ENCODE measurements at places on chromosomes 11 and 22. TPM values are rescaled to one million over a fixed set of nuclear protein-coding genes. Genes with fewer than 3 reads are reported as not detected.

GRCh38 chr22:45009606-45010531, at the start of gene PHF21B:
TSS of gene PHF21B (minus strand) at chr22:45010005. CDS start at chr22:45009549, 456 bp downstream.
- no peak for DNase-seq
- peak within 1 kb of the TSS; percentile 79 for H3K4me3 ChIP-seq
- peak within 1 kb of the TSS; percentile 57 for H3K27ac ChIP-seq
- H3K27me3 ChIP-seq, result peaks cover 44% of the 10 kb centered on the region
- H3K4me1 ChIP-seq, result peaks cover 10% of the 10 kb centered on the region

The OR8A1 gene
- total RNA-seq, result not detected

The GRIK4 gene
- total RNA-seq, result 1.8 TPM

The HEPHL1 gene
- total RNA-seq, result not detected

Measured in natural killer cell treated with Interleukin-12 subunit alpha and Interleukin-12 subunit beta and Interleukin-15 and Interleukin-18, amount 100 ng/mL, for 72 hours (primary cell).